NCI-H510A treated with DMSO at 0.1 percent for 48 hours (cell line): ENCODE measurements at places on chromosomes 5 and 9.

DNA sequence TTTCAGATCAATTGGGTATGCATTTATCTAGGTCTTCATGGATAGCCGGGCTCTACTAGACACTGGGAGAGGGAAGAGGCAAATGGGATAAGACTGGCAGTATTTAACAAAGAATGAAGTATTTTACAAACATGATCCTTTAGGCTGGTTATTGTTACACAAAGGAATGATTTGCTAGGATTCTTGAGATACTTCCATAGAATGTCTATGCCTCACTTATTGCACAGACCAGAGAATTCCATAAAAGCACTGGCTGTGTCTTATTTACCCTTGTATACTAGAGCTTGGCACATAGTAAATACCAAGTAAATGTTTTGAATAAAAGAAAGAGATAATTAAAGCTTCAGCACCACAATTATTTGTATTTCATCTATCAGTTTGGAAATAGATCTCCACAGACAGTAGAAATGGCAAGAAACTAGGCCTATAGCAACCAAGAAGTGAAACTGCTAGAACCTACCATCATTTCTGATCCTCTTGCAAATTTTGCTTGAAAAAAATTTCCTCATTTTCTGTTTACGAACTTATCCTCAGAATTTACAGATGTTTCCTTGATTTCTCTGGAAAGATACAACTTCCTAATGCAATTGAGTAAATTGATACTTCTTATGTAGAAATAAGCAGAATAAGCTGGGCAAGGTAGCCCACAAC lies 3.8 kb downstream of the PDCD1LG2 start:
- no peak for DNase-seq

GRCh38 chr5:54988817-54989216 lies 3.4 kb upstream of the ESM1 start:
- no peak for DNase-seq

GRCh38 chr5:61941637-61942036 lies 364.4 kb upstream of the KIF2A start:
- DNase-seq, result no peak

DNA sequence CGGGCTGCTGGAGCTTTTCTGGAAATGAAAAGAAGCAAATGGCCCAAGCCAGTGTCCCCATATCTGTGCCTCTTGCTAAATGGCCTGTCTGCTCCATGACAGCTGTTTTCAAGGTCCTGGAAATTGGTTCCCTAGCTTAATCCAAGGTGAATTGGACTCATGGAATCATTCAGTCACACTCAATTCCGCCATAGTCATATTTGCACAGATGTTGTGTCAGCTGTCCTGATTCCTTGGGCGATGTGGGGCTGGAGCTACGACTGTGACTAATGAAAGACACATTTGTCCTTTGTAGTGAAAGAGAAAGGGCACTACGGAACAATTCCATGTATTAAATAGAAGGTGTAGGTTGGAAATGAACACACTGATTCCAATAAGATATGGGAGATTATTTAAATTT lies 102.9 kb upstream of the MEGF10 start:
- DNase-seq, result no peak

- DNase-seq, result peak; percentile 27
Observed at GRCh38 chr5:154844809-154845208, 5.6 kb downstream of the FAXDC2 start.

DNA sequence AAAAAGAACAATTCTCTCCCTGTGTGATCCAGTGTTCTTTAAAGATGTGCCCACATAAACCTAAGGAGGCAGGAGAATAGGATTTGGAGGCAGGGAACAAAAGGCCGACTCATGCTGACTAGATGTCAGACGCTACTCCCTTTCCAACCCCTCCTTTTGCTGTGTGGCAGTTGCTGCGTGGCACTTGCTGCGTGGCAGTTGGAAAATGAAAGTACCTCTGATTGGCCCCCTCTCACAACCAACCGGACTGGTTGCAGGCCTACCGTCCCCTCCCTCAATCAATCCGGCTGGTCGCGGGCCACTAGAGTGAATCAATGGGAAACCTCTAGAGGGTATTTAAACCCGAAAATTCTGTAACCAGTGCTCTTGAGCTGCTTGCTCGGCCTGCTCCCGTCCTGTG lies 551.0 kb downstream of the KIF4B start:
- no peak for DNase-seq

GRCh38 chr5:173352366-173353349 lies 24.4 kb upstream of the STC2 start:
- DNase-seq, result no peak

- no peak for DNase-seq
Observed at GRCh38 chr5:40627706-40628105, 52.0 kb upstream of the PTGER4 start.

DNA sequence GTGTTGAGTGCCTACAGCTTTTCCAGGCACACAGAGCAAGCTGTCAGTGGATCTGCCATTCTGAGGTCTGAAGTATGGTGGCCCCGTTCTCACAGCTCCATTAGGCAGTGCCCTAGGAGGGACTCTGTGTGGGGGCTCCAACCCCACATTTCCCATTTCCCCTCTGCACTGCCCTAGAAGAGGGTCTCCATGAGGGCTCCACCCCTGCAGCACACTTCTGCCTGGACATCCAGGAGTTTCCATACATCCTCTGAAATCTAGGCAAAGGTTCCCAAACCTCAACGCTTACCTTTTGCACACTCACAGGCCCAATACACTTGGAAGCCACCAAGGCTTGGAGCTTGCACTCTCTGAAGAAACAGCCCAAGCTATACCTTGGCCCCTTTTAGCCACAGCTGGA lies 131.3 kb downstream of the DEPDC1B start:
- no peak for DNase-seq

- peak; percentile 32 for DNase-seq
Observed at GRCh38 chr5:1380011-1380817, 35.3 kb upstream of the CLPTM1L start.

DNA sequence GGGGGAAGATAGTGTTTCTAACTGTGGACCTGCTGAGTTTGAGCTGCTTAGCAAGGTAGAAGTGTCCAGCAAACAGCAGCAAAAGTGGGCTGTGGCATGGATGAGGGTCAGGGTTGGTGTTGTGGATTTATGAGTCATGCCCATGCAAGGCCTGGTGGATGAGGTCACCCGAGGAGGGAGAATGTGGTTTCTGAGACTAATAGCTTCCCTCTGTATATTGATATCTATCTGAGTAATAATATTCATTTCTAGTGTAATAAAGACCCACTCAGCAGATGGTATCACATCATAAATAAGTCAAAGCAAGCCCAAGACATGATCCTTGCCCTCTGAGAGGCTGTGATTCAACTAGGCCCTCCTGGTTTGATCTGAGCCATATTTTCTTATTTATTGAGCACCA lies 597.8 kb upstream of the CLINT1 start:
- DNase-seq, result no peak

- DNase-seq, result peak; percentile 11
Observed at GRCh38 chr9:137158625-137159024, 11.2 kb downstream of the LRRC26 start.

DNA sequence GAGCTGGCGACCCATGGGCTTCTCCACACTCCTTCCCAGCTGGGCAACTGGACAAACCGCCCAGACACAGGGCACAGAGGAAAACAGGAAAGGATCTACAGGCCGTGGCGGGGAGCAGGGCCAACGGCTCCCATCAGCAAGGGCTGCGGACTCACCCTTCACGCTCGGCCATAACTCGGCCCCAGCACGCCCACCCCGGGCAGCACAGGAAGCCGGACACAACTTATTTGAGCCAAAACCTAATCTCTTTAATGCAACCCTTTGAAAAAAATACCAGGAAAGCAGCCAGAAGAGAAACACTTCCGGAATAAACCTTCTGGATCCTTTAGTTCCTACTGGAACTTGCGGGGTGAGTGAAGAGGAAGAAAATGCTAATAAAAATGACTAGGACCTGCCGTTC lies 59.9 kb downstream of the VAV2 start:
- DNase-seq, result no peak

DNA sequence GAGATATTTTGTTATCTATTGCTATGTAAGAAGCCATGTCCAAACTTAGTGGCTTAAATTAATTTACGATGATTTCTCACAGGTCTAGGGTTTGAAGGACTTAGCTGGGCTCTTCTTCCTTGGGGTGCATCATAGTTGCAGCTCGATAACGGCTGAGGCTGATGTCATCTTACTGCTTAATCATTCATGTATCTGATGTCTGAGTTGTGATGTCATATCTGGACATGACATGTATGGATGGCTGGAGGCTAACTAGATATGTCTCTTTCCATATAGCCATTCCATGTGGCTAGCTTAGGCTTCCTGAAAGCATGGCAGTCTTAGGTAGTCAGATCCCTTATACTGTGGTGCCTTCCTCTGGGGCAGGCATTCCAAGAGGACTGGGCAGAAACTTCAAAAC lies 31.6 kb downstream of the ADGRV1 start:
- DNase-seq, result no peak

DNA sequence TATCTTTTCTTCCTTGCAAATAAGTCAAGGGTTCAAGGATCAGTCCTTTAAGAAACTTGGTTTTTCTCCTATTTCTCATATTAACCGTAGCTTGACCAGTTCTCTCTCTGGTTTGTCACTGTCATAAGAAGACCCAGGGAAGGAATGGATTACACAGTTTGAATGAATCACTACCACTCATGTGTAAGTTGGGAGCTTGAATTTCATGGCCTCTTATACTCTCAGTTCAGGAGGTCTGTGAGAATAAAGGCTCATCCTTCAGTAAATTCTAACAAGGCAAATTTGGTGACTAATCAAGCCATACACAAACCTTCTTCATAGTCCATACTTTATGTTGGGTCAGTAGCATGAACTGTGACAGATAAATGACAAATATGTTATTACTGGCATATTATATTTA lies 323.1 kb upstream of the ACTBL2 start:
- no peak for DNase-seq

DNA sequence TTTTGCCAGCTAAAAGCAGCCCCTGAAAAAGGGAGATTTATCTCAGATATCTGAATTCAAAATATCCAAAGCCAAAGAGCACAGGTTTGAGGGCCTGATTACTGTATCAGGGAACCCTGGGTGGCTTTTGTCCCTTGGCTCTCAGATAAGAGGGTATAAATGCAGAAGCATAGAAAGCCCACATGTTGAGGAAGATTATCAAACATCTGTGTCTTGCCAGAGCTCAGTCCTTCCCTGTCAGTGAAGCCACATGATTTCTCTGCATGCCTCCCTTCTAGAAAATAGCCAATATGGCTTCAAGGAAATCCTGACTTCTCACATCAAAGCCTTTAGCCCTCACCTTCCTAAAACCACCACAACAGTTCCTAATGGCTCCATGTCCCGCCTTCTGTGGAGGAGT lies 408.0 kb upstream of the DMAC1 start:
- DNase-seq, result no peak

DNA sequence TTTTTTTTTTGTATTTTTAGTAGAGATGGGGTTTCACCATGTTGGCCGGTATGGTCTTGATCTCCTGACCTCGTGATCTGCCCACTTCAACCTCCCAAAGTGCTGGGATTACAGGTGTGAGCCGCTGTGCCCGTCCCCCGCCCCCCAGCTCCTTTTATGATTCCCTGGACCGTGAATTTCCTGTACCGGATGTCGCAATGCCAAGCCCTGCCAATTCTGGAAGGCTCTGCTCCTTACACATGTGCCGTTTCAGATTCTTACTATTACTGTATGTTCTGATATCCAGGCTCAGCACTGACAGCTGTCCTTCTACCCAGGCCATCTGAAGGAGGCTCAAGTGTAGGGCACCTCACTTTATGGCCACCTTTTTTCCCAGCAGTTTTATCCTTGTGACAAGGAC lies 100.1 kb downstream of the PLCXD3 start:
- no peak for DNase-seq

DNA sequence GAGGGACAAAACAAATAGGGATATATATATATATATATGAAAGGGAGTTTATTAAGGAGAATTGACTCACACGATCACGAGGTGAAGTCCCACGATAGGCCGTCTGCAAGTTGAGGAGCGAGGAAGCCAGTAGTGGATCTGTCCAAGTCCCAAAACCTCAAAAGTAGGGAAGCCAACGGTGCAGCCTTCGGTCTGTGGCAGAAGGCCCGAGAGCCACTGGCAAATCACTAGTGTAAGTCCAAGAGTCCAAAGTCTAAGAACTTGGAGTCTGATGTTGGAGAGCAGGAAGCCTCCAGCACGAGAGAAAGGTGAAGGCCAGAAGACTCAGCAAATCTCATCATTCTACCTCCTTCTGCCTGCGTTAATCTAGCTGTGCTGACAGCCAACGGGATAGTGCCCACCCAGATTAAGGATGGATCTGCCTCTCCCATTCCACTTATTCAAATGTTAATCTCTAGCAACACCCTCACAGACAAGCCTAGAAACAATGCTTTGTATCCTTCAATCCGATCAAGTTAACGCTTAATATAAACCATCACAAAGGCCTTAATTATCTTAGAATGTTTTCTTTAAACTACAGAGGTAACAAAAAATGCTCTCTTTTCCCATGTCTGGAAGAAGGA lies 23.8 kb upstream of the DAB2 start:
- DNase-seq, result no peak

GRCh38 chr9:80560976-80561375 lies 989.2 kb downstream of the TLE4 start:
- no peak for DNase-seq

GRCh38 chr5:34598177-34598794 lies 57.8 kb upstream of the RAI14 start:
- DNase-seq, result no peak

DNA sequence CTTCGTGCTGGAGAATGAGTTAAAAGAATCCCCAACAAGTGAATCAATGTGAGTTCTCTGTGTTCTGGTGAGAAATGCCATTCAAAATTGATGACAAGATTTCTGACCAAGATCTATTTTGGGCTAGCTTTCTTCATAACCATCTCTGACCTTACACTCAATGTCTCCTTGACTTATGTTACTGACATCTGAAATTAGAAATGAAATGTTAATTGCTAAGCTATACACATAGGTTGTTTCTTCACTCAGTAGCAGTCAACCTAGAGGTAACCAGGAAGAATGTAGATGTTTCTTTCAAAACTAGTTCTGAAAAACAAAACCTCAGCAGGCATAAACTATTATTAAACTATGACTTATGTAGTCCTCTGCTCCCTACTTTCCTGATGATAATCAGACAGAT lies 2220.7 kb upstream of the C9orf72 start:
- no peak for DNase-seq

GRCh38 chr9:120592210-120592609 lies 12.2 kb upstream of the CDK5RAP2 start:
- no peak for DNase-seq

DNA sequence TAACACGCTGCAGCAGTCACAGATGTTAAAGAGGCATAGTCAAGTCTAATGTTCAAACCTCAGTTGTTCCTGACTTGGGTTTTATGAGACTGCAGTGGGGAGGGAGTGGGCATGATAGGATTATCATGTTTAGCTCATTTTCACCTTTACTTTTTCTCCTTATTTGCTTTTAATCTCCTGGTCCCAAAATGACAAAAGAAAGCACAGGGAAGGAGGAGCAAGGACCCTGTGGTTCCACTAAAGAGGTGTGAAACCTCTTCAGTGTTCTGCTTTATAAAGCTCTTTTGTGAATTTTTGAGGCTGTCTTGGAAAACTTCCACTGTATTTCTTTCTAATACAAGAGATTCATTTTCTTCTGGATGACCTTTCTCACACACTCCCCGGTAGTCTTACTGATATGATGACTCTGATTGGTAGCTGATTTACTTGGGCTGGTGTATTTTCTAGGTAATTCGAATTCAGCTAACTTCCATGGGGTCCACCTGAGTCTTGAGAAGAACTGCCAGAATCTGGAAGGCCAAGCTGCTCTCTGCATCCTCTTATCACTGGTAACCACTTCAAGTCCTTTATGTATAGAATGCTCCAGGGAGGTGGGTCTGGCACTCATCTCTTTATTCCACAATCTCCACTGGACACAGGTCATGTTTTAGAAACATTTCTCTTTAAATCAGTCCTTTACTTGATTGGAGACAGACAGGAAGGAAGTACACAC lies 1364.4 kb upstream of the CDH9 start:
- no peak for DNase-seq
